Esophagus squamous epithelium (tissue), 5 donors: ENCODE measurements at places on chromosomes 13 and 19.

DNA sequence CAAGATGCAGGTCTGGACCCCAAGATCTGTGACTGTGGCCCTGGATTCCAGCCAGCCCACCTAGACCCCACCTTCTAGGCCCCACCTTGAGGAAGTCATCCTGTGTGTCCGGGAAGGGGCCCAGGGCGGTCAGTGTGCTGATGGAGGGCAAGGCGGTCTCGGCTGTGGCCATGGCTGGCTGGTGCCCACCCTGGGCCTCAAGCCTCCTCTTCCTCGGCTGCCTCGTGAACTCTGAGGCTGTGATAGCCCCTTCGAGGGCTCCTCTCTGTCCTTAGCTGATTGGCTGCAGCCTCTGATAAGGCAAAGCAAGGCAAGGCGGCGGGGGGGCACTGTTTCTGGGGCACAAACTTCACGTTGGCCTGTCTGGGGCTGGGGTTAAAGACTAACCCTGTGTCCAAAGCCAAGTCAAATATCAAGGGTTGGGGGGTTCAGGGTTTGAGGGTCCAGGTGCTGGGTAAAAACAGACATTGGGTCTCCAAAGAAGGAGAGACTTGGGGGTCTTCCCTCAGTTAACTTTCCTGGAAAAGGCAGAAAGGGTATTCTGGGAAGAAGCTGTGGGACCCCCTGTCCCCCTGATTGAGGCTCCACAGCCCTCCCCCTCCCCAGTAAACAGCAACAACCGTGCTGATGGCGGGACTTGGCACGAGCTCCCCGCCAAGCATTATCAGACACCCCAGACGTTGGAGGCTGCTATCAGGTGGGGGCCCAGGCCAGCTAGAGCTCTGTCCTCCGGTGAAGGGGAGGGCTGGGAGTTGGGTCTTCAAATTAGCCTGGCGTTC lies at the start of gene KLF1:
Gene KLF1, minus strand, starts transcription at position 233 of the 779 bp plus-strand sequence. Its CDS starts 61 bp downstream, at position 172.
- DNase-seq, result no peak

DNA sequence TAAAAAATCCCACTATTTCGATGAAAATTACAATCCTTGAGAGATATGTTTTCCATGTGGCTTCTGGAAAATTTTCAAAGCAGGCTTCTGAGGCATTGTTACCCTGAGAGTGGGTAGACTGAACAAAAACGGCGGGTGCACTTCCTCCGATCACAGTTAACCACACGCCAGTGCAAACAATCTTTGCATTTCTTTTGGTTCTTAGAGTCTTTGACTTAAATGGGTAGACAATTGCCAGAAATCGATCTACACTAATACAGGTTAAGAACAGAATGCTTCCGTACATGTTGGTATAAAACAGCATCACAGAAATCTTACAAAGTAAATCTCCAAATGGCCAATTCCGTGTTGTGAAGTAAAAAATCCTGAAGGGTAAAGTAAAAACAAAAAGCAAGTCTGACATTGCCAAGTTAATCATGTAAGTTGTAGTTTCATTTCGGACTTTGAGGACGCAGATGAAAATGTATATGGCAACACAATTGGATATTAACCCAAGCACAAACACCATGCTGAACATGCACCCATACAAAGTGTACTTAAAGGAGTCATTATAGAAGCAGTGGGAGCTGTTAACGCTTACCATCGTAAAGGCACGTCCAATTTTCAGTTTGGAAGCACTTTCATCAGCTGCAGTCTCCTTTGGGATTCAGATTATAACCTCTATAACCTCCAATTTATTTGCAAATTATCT lies 927 bp downstream of the LPAR6 start:
- no peak for DNase-seq

GRCh38 chr13:75049735-75050335 lies 432.1 kb downstream of the TBC1D4 start:
- DNase-seq, result no peak

DNA sequence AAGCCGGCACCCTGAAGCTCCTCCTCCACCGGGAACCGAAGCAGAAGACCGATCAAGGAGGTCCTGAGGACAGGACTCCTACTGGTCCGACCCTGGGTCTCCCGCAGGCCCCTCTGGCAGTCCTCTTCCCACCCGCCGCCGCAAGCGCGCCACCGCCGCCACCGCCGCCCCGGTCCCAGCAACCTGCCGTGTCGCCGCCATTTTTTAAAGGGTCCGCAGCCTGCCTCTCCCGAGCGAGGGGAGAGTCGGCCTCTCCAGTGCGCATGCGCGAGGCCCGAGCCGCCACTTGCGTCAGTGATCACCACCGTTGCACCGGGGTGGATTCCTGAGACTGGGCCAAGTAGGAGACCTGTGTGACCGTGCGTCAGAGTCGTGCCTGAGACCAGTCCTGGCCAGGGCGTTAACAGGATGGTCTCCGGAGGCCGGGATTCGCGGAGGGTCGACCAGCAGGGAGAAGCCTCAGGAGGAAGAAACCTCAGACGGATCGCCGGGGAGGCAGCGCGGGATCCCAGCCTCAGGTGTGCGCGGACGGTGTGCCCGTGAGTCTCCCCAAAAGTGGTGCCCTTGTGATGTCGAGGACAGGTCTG lies 51.6 kb downstream of the ZNF146 start:
- no peak for DNase-seq

GRCh38 chr13:21074546-21074945 lies 13.2 kb upstream of the LATS2 start:
- no peak for DNase-seq

- DNase-seq, result no peak
Observed at GRCh38 chr13:89897681-89898080, 1449.8 kb upstream of the MIR17HG start.

GRCh38 chr13:52004511-52005170 lies 6.6 kb downstream of the ATP7B start:
- no peak for DNase-seq

DNA sequence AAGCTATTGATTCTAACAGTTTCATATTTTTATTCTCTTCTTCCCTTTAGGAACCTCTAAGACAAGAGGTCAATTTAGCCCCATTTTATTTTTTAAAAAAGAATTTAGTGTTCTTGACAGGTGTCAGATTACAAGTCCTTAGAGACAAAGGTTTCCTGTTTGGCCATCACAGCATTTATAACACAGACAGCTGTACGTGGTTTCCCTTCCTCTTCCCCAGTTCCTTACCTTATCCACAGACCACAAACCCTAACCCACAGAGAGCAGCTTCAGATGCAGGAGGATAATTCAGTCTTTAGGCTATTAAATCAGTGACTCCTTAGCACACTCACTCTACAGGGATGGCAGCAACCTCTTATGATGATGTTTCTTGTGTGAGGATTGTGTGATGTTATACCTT lies 1210.1 kb downstream of the DIAPH3 start:
- DNase-seq, result no peak
